Dorsolateral prefrontal cortex (tissue), 122 donors: ENCODE measurements at places on chromosomes 7 and 10. TPM values are rescaled to one million over a fixed set of nuclear protein-coding genes. Genes with fewer than 3 reads are reported as not detected.

DNA sequence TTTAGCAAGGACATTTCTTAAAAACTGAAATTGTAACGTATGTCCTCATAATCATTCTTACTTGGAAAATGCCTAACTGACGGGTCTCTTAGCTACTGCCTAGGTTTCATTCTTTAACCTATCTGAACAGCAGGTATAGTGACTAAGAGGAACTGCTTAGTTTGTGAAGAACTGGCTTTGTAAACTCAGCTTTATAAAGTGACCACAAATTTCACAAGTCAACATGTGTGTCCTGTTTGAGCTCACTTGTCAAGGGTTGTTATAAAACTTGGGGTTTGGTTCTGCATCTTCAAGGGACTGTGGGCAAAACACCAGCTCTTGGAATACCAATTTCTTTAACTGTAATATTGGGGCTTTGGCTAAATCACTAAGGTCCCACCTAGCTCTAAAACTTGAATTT is 32.2 kb downstream of the MRPS33 start:
- DNase-seq = no peak

DNA sequence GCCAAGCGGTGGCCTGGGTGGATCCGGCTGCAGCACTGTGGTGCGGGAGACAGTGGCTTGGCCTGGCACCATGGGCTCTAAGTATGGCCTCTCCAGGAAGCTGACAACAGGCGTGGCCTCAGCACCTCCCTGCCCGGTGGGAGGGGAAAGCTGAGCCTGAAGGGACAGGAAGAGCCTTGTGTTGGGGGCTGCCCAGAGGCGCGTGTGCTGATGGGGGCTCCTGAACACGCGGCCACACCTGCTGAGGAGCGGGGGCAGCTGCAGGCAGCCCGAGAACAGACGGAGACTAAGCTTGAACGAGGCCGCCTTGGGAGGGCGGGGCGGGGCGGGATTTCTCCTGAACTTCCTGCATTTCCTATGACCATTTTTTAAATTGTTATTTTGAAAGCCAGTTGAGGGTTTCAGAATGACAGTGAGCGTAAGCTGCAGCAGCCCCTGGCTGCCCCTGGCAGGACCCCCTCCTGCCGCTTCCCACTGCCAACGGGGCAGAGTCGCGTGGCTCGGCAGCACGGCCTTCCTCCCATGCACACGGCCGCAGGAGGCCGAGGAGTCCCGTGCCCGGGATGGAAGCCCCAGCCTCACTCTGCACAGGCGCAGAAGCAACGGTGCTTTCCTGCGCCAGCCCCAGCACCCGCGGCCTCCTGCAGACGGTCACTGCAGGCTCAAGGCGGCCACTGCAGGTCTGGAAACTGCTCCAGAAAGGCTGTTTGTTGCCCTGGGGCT is 43.2 kb downstream of the DPYSL4 start:
- no peak for DNase-seq

MYH16 gene
- not detected for total RNA-seq

LSM8 gene
- 14.2 TPM for total RNA-seq

ANKRD61 gene
- total RNA-seq = not detected

DNA sequence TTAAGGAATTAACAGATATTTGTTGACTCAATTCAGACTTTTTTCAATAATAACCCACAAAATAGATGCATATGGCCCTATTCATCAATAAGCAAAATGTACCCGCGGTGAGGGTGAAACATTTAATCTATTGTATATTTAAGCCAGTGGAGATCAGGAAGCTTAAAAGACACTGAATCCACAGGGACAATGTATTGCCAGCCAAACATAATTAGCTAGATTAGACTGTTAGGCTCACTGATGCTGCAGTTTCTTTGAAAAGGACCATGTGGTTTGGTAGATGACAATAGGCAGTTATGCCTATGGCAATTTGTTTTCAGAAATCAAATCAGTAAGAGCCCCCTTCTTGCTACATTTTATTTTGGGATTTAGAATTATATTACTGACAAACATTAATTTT is 87.3 kb upstream of the PLXDC2 start:
- DNase-seq = no peak

TMEM140 gene
- total RNA-seq = 8.4 TPM

LLCFC1 gene
- total RNA-seq = not detected

GRCh38 chr10:74063256-74063655 is 65.3 kb downstream of the VCL start:
- no peak for DNase-seq

- no peak for DNase-seq
Measured at GRCh38 chr7:152661479-152661878, 14.5 kb downstream of the XRCC2 start.

GRCh38 chr10:99042051-99042771 is 193.4 kb downstream of the HPSE2 start:
- no peak for DNase-seq

DNA sequence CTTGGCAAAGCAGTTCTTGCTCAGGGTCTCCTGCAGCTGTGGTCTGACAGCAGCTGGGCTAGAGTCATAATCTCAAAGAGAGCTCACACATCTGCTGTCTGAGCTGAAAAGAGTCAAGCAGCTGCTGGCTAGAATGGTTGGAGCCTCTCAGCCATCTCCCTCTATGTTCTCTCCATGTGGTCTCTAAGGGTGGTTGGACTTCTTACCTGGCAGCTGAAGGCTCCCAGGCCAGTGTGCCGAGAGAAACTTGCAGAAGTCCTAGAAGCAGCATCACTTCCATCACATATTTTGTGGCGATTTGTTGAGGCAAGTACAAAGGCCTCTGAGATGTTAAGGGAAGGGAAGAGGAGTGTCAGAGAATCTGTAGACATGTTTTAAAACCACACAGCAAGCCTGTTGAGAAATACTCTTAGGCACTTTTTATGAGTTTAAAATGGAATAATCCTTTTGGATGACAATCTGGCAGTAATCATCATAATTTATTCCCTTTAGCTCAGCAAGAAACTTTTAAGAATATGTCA is 93.2 kb downstream of the REEP3 start:
- no peak for DNase-seq

DNA sequence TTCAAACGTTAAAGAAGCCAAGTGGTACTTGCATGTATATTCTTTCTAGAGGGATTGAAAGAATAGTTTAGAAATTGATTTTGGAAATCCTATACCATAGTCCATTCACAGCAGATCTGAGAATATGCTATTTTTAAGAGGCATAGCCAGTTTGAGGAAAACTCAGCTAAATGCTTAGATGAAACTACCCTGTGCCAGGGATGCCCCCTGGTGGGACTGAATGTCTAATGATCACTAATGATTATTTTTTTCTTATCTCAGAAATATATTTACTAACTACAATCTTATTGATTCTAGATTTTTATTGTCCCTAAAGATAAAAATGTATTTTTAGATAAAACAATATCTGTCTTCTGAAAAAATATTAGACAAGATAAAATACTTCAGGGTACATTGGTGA is 844.9 kb upstream of the PHF14 start:
- no peak for DNase-seq

GRCh38 chr7:44967571-44968446 is 11.0 kb downstream of the MYO1G start:
- no peak for DNase-seq

DNA sequence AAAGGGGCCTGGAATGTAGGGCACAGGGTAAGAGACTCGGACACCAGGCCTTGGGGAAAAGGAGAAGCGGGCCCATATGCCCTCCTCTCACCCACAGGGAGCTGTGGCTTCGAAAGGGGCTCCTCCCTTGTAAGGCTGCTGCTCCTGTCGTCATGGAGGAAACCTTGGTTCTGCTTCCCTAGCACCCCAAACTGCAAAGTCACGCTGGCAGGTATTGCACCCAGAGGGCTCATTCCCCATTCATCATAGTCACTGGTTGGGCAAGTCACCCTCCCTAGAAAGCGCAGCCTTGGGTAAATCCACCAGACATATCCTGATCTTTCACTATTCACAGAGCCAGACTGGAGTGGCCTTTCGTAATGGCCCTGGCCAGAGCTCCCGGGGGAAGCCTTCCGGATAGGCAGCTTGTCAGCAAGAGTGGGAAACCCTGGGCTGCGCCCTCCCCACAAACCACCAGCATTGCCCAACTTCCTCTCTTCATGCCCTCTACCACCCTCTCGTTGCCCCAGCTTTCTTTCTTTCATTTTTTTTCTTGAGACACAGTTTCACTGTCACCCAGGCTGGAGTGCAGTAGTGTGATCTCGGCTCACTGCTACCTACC is 121.0 kb downstream of the HIP1 start:
- DNase-seq = no peak

DNA sequence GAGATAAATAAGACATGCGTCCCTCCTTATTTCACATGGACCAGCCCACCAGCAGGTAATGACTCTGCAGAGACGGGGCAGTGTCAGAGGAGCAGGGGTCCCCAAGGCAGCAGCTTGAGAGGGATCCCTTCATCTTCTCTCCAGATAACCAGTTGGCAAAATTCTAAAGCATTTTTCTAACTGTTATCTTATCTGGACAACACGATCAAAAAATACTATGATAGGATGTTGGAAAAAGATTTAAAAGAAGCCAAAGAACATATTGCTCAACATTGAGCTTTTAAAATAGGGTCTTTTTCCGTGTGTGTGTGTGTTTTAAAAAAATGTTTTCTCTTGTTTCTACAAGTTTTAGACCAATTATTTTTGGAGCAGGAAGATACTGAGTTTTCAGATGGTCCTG is 641.2 kb downstream of the SDK1 start:
- no peak for DNase-seq

GRCh38 chr10:49593564-49593875 is 16.6 kb upstream of the SLC18A3 start:
- DNase-seq = no peak

DNA sequence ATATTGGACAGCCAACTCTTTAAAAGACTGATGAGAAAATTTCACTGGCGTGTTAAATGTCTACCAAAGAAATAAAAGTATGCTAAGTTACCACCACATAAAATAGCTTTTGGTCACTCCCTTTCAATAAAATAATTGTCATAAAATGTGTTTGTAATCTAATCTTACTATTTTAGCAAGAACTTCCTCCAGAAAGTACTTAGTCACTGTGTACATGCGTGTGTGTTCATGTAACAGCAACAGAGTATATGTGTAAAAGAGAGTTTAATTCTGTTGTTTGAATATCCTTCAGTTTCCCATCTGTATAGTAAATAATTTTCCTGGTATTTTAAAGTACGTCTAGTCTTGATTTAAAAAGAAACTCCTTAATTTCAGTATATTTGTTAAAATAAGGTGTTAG is 35.0 kb upstream of the WASL start:
- no peak for DNase-seq

DNA sequence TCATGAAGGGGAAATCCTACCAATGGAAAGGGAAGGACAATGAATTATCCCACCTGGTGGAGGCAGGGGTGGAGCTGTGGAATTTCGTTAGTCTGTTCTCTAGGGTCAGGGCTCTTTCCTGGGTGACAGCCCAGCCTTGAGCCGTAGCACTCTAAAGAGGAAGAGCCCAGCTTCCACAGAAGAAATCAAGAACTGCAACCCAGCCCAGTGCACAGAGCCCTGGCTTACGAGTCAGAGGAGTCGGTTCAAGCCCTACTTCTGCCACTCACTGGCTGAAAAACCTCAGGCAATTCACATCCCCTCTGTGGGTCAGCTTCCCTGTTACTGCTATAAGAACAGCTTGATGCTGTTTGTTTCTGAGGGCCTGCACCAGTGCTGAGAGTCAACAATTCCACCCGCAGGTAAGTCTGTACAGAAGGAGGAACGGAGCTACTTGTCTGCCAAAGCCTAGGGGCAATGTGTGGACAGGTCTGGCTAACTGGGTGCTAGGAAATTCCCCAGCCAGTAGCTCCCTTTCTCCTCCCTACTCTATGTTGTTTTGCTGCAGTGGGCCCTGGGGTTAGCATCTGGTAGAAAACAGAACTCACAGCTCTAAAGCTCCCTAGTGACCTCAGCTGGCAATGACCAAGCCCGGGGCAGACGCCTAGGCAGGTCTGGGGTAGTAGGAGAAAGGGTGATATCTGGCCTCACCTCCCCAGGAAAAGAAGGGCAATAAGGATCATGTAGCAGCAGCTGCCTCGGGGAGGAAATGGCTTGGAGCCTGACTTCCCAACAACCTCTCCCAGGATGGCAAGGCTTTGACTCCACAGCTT is 3.3 kb downstream of the AVPI1 start:
- DNase-seq = no peak

GRCh38 chr10:8116926-8117493 is 62.5 kb downstream of the GATA3 start:
- DNase-seq = no peak

- DNase-seq = peak; percentile 60
Measured at GRCh38 chr7:22109761-22110160, 164.1 kb upstream of the CDCA7L start.

WNT16 gene
- total RNA-seq = 1.2 TPM

- DNase-seq = no peak
Measured at GRCh38 chr10:131777921-131778320, 122.9 kb upstream of the PPP2R2D start.

HOXA9 gene
- not detected for total RNA-seq

DNA sequence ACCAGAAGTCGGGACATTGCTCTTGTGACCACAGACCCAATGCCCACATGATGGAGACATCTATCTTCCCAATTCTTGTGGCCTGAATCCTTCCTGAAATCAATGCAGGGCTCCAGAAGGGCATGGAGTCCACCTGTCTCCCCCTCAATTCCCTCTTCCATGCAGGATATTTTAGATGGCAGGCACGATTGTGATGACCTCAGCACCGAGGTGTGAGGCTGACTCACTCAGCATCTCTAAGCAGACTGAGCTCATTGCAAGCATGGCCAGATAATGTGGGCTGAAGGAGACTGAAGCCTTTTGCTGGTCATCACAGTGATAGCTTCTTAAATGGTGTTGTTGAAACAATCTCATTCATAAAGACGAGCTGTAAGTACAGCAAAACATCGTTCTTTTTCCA is 374.9 kb upstream of the PODXL start:
- DNase-seq = no peak

CLCN1 gene
- total RNA-seq = not detected

GTPBP10 gene
- total RNA-seq = 29.0 TPM

DNA sequence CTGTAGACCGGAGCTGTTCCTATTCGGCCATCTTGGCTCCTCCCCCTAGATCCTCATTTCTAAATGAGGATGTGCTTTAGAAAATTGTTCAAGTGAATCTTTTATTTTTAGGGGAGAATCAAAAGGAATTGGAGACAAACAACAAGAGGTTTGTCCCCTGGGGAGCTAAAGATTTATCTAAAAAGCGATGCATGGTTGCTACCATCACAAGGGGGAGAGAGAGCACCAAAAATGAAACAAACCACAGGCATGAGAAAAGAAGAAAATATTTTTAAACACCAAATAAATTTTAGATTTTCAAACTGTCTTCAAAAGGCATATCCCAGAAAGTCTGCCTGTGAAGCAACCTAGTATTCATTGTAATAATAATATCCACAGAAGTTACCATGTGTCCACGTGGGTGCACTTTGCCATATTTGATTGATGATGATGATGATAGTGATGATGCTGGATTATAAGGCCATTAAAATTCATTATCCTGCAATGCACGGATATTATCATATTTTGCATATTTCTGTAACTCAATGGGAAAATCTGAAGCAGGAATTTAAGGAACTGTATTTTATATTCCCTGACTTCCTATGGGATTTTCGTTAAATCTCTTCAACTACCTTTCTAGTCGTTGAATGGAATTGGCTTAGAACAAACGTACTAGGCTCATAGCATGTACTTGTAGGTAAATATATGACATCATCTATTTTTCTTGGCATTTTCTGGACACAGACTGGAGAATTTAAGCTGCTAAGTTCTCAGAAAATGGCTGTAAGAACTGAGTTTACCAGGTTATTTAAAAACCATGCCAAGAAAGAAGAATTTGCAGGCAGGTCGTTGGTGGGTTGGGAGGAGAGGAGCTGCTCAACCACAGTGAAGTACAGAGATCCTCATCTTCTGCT is 171.6 kb downstream of the WDR37 start:
- no peak for DNase-seq
